Adrenal gland (tissue), 19 donors: ENCODE measurements at places on chromosomes 4 and X. TPM values are rescaled to one million over a fixed set of nuclear protein-coding genes. Genes with fewer than 3 reads are reported as not detected.

Gene LEF1
- total RNA-seq, result 28.8 TPM

- no peak for DNase-seq
These were observed 34.1 kb downstream of the ADH5 start for GRCh38 chr4:99054428-99054994.

Gene ERCC6L
- not detected for total RNA-seq

DNA sequence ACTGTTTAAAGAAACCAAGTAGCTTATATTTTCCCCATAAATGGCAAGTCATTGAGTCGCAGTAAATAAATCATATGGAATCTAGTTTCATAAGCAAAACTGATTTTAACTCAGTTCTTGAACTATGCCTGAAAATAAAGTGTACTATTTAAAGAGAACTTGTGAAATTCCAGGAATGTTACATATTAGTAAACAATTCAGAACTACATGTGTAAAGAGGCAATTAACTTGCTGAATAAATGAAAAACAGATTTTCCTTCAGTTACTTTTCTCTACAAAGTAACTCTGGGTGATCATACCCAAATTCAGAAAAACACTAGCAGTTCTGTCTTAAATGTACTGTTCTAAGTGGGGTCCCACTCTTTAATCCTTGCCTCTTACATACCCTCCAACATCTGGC, 236.1 kb upstream of the EDNRA start:
- no peak for DNase-seq

DNA sequence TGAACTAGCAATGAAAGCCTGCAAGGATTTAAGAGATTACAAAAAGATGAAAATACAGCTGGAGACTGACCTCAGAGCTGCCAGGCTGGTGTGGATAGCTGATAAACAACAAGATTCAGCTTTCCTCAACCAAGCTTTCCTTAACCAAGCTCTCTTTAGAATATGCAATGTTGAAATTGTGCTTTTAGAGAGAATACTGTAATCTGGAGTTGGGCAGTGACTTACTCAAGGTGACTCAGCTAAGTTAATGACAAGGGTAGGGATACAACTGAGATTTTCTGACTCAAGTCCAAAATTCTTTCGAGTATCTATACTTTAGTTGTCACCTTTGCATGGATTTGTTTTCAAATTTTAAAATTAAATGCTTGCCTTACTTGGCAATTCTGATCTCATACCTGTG, 98.0 kb downstream of the AMMECR1 start:
- no peak for DNase-seq

DNA sequence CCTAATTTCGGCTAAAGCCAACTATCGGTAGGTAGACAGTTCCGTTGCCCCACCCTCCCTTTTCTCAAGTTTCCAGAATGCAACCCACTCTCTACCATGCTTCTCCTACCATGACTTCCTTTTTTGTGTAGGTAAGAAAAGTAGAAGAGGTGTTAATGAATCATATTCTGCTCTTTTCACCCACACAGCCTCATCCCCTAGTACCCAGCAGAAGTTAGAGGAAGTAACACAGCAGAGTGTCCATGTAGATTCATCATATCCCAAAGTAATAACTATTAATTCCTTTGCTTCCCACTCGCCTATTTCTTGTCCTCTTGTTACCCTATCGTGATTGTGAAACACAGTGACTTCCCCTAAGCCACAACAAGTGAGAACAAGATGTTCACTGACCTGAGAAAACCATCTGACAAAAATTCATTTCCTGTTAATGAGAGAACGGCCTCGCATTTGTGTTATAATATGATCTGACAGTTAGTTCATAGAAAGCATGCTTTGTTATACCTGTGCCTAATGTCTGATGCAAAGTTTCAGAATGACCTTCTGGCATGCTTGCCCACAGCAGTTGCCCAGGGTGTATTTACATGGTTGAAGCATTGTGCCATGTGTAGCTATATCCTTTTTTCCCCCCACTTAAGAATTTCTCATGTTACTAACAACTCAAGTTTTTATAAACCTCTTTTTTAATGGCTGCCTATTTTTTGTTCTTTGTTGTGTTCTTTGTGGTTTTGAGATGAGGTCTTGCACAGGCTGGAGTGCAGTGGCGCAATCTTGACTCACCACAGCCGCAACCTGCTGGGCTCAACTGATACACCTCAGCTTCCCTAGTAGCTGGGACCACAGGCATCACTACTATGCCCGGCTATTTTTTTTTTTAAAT, 185.6 kb downstream of the RAP1GDS1 start:
- DNase-seq, result no peak

DNA sequence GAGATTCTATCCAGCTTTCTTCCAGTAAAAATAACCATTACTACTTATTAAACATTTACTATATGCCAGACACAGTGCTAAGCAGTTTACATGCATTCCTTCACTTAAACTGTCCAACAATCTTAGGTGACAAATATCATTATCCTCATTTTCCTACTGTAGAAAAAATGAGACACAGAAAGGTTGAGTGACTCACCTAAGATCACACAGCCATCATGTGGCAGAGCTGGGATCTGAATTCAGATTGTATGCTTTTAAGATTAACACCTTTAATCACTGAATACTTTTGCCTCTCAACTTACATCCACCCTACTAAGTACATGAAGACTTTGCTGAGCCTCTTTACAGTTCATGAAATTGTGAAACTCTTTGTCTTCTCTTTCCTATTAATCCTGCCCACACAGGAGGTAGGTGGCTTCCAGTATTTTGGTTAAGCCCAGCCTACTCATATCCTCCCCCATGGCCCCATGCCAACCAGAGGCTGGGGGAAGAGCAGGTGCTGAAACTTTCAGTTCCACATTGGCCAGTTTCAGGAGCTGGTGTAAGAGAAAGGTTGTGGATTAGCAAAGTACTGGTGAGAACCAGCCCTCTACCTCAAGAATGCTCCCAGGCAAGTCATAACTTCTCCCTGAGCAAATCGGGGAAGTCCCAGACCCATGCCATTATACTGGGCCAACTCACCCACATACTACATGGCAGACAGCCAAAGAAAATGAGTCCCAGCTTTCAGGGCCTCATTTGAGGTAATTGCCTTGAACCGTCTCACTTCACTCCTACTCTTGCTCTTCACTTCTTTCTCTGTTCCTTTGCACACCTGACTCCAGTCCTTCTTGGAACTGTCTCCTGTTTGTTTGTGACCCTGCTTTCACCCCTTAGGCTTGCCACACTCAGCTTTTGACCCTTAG, 211.1 kb downstream of the GUCY2F start:
- DNase-seq, result no peak

DNA sequence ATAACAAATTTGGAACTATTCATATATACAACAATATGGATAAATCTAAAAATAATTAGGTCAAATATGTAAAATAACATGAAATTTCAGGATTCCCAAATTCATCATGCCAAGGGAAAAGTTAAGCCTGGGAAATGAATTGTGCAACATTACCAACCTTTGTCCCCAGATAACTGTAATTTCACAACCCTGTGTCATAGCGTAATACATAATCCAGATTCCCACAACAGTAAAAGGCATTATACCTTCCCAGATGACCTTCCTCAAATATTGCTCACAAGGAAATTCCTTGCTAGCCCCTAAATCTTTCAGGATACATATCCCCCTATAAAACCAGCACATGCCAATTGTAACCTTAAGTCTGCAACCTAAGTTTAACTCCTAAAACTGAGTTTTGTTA, 32.9 kb upstream of the RAB40A start:
- no peak for DNase-seq

DNA sequence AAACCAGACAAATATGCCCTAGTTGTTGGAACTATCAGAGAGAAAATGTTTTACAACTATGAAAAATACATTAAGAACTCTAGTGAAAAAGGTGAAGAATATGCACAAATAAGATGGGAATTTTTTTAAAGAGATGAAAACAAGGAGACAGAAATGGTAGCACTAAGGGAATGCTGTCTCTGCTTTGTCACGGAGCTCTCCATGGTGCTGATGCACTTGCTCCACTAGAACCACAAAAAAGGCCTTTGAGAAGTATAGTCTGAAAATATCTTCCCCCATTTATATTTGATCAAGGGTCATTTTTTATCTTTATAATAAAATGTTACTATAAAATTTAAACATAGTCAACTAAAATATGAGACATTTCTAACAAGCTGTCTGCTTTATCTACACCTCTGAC, 1655.5 kb upstream of the AGA start:
- DNase-seq, result peak; percentile 27

DNA sequence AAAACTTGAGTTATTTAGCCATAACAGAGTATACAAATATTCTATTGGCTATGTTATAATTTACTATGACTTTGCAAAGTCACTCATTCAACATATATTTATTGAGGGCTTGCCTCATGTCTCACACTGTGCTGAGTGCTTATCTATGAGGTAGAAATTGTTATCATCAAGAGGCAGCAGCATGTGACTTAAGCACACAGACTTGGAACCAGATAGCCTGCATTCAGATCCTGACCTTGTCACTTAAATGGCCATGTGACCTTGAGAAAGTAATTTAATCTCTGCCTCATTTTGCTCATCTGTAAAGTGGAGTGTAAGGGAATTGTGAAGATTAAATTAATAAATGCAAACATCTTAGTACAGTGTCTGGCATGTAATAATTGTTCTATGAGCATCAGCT, 10.1 kb upstream of the EXOSC9 start:
- DNase-seq, result no peak

Gene MAGEA1
- total RNA-seq, result not detected

Gene LGI2
- 3.2 TPM for total RNA-seq

DNA sequence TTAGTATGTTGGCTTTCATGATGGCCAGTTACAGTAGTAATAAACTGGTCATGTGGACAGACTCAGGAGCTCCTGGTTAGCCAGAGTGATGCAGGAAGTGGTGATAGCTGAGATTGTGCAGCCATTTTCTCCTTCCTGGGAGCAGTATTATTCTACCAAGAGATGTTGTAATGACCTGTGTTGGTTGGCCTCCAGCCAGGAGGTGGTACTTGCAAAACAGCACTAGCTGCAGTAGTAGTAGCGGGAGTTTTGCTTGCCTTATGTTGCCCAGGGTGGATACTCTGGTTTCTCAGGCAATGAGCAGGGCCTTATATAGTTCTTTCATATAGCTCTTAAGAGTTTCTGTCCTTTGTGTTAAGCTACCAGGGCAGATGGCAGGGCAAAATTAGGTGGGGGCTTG, 998.8 kb downstream of the GLUD2 start:
- peak; percentile 0 for DNase-seq

DNA sequence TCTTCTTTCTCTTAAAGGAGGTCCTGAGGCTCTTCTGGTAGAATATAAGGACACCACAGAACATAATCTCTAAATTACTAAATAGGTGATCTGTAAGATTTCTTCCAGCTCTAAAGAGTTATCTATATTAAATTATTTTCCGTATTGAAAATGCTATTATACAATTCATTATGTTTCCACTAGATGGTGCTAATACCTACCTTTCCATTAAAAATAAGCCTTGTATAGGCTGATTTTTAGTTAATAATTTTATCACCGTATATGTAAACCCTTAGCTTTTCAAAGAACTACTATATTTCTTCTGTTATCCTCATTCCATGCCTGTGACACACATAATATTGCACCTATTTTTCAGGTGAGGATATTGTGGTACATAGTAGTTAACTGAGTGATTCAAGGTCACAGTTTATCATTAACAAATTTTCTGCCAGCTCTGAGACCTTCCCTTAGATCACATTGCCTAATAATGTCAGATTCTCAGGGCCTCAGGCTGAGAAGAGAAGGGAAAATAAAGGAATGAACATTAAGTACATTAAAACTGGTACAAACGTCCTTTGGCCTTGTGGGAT, 138.8 kb downstream of the TEX11 start:
- DNase-seq, result no peak

GRCh38 chr4:152534541-152535359, 1.1 kb downstream of the FBXW7 start:
- DNase-seq, result peak; percentile 50

DNA sequence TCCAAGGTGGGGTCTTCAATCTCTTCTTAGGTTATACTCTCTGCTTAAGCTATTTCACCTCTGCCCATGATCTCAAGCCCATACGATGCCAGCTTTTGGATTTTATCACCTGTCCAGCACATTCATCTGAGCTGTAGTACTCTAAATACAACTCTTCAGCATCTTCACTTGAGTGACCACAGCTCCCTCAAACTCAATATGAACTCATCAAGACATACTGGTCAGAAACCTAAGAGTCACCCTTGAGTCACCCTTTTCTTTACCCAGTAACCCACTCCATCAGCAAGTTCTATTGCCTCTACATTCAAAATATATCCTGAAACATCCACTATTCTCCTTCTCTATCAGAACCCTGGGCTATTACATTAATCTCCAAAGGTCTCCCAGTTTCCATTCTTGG, 69.4 kb downstream of the DCHS2 start:
- DNase-seq, result no peak

Gene TSPAN7
- 167 TPM for total RNA-seq

Gene PROM1
- 0.36 TPM for total RNA-seq

Gene CCSER1
- total RNA-seq, result 11.7 TPM

DNA sequence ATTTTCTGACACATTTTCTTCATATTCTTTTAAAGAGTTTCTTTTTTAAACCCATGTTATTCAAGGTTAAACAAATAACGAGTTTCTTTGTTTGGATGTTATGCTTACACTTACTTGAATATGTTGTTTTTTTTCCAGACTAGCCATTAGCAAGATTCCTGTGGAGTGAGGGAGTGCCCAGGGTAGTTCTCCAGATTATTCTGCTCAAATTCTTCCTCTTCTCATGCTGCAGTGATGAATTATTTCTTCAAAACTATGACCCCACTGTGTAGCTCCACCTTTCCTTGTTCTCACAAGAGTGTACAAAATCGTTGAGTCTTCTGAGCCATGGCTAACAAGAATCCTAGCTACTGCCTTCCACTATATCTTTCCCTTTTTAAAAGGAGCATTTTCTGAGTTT, 134.1 kb upstream of the ELOVL6 start:
- no peak for DNase-seq

DNA sequence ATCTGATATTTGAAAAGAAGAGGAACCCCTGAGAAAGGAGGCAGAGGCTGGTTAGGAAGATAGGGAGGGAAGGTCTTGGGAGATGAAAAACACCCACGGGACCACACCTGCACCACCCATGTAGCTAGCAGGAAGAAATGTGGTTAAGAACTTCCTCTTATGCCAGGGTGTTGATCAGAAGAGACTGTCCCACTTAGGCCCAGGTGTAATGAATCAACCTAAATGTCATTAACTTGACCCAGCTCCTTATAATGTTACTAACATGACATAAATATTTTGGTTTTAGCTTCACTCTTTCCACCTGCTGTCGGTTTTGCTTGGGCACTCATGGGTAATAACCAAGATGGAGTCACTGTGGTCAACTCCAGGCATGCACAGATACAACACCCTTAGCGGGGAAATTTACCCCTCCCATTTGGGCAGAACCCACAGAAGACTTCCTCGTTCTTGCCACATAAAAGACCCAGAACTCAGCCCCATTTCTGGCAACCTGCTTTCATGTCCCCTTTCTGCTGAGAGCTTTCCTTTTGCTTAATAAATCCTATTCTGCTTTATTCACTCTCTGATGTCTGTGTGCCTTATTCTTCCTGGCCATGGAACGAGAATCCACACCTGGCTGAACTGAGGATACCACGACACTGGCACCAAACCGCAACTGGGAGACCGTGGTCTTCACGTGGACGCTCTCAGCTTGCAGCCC, 46.8 kb downstream of the ZNF141 start:
- no peak for DNase-seq
